ENCODE measurements at places on chromosomes 12 and 14. TPM values are rescaled to one million over a fixed set of nuclear protein-coding genes. Genes with fewer than 3 reads are reported as not detected.

DNA sequence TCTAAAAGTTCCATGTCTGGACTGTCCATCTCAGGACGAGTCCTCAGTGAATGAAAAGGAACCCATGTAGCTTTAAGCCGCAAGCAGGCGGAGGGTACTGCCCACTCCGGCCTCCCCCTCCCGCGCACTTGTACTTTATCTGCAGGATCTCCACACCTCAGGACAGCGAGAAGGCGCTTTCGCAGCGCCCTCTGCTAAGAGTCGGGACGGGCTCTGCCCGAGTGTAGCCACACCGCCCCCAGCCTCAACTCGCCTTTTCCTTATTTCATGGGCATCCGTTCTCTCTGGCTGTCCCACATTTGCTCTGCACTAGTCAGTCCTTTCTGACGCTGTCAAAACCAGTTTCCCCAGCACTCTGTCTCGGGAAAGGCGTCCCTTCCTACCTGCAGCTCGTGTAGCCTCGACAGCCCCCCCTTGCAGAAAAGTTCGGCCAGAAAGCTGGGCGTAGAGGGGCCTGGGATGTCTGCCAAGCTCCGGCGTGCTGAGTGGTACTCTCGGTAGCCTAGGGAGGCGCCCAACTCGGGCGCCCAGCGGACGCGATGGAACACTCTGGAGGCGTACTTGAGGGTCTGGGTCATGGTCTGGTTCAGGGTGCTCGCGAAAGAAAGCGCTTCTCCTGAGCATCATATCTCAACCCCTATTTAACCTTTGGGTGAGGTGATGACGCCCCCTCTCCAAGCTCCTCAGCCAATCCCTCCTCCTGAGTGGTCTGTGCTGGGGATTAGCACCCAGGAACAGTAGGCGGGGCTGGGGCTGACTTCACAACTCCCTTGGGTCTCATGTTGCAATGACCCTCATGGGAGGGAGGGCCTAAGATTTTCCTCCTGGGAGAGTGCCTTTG is at the start of gene CYP27B1:
CYP27B1 (minus strand) TSS at position 615 of the 841 bp plus-strand sequence; CDS start at position 578, 37 bp downstream.
- peak within 1 kb of the TSS; percentile 22 for H3K27ac ChIP-seq
- peaks cover 47% of the 10 kb centered on the region for H3K4me1 ChIP-seq
- peaks cover 39% of the 10 kb centered on the region for H3K27me3 ChIP-seq
- H3K36me3 ChIP-seq = no peaks in the 10 kb centered on the region

DNA sequence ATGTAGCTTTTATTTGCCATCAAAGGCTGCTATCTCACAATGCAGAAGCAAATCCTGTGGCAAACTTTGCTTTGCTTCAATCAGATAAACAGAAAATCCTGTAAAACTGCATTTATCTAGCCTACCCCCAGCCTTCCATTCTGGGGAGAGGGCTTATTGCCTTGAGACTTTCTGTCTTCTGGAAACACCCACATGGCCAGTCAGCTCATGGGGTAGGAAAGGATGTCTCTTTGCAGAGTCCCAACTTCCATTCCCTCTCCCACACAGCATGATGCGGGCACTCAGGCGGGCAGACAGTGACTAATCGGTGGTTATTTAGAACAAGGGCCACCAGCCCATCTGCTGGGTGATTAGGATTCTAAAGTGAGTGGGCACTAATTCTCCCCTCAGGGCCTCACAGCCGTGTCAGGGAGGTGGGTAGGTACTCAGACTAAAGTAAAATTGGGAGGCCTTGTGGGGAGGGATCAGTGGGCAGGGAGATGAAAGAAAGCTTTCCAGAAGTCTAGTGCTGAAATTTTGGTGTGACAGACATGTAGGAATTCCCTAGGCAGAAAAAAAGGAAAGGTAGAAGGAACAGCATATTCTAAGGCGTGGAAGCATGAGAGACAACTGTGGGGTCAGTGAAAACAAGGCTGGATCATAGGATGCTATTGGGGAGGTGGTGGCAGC is 720.5 kb downstream of the VRK1 start:
- H3K36me3 ChIP-seq = no peaks in the 10 kb centered on the region
- no peak overlapping the region for H3K4me3 ChIP-seq
- no peak for DNase-seq
- no peaks in the 10 kb centered on the region for H3K4me1 ChIP-seq
- H3K27me3 ChIP-seq = no peaks in the 10 kb centered on the region

Gene C12orf42
- total RNA-seq = not detected

- H3K27me3 ChIP-seq = no peaks in the 10 kb centered on the region
- no peak overlapping the region for H3K27ac ChIP-seq
- H3K4me1 ChIP-seq = no peaks in the 10 kb centered on the region
- DNase-seq = no peak
Measured at GRCh38 chr14:73862480-73862879, 10.8 kb downstream of the PTGR2 start.

- H3K4me3 ChIP-seq = no peak overlapping the region
- no peaks in the 10 kb centered on the region for H3K27me3 ChIP-seq
- H3K36me3 ChIP-seq = no peaks in the 10 kb centered on the region
- no peaks in the 10 kb centered on the region for H3K4me1 ChIP-seq
Measured at GRCh38 chr12:1332327-1332726, 262.1 kb downstream of the FBXL14 start.

Gene IGFBP6
- 107 TPM for total RNA-seq

- DNase-seq = no peak
- H3K4me3 ChIP-seq = no peak overlapping the region
- peaks cover 77% of the 10 kb centered on the region for H3K36me3 ChIP-seq
Measured at GRCh38 chr14:63535918-63536317, 7.3 kb downstream of the PPP2R5E start.

DNA sequence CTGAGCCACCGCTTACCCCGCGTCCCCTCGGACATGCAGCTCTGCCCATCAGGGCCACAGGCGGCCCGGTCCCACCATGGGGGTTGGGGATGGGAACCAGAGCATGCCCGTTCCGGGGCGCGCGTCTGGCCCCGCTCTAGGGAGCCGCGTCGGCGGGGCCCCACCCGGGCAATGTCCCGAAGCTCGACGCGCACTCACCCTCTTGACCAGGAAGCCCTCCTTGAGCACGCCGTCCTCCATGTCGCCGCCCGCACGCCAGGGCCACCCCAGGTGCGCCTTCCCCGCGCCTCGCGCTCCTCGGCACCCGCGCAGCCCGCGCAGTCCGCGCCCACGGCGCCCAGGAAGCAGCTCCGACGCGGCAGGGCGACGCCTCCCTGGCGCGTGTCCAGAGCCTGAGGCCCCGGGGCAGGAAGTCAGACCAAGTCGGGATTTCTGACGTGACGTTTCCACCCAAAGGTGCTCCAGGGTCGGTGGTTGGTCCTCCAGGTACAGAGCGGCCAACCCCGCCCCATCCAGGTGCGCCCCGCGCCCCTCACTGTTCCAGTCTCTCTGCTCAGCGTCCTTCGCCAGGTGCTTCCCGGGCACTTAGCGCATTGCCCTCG is at the start of gene PLEK2:
PLEK2 (minus strand) TSS at position 346 of the 602 bp plus-strand sequence; CDS start at position 240, 106 bp downstream.
- peak within 1 kb of the TSS; percentile 56 for H3K4me3 ChIP-seq
- peak within 1 kb of the TSS; percentile 66 for H3K27ac ChIP-seq
- DNase-seq = peak; percentile 94
- H3K4me1 ChIP-seq = peaks cover 39% of the 10 kb centered on the region
- peaks cover 19% of the 10 kb centered on the region for H3K27me3 ChIP-seq
- H3K36me3 ChIP-seq = no peaks in the 10 kb centered on the region

DNA sequence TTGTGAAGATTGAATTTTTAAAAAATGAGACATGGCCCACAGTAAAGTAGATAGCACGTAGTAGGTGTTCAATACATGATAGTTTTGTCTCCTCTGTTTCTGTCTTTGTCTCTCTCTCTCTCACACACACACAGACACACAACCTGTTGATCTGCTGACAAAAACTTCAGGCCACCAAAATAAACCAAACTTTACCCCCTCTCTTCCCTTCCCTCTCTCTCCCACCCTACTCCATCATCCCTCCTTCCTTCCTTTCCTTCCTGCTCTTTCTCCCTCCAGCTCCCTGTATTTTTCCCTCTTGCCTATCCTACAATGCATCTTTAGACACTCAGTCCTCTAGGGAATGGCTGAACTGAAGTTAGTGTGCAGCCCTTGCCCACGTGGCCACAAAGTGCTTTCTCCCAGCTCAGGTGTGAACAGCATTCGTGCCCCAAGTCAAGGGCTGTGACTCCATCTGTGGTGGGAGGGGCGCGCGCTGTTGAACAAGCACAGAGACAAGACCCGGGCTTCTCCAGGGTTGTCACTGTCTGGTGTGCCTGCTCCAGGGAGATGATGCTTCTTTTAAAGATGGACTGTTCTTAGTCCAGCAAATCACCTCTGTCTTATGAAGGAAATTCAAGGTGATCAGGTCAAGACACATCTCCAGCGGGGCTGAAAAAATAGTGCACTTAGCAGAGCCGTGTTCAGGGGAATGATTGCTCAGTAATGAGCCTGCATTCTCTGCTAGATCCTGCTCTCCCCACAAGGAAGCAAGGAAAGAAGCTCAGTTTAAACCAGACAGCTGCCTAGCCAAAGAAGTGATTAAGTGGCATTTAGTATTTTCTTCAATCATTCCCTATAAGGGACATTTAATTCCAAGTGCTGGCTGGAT is 75.3 kb downstream of the WSCD2 start:
- H3K4me3 ChIP-seq = no peak overlapping the region
- H3K27ac ChIP-seq = no peak overlapping the region
- peaks cover 2% of the 10 kb centered on the region for H3K27me3 ChIP-seq
- H3K4me1 ChIP-seq = no peaks in the 10 kb centered on the region

GRCh38 chr12:62466018-62466593 is 520 bp upstream of the MON2 start:
- DNase-seq = peak; percentile 69
- no peaks in the 10 kb centered on the region for H3K27me3 ChIP-seq
- H3K4me1 ChIP-seq = peaks cover 12% of the 10 kb centered on the region
- H3K36me3 ChIP-seq = peaks cover 2% of the 10 kb centered on the region
- peak overlapping the region; percentile 97 for H3K27ac ChIP-seq

DNA sequence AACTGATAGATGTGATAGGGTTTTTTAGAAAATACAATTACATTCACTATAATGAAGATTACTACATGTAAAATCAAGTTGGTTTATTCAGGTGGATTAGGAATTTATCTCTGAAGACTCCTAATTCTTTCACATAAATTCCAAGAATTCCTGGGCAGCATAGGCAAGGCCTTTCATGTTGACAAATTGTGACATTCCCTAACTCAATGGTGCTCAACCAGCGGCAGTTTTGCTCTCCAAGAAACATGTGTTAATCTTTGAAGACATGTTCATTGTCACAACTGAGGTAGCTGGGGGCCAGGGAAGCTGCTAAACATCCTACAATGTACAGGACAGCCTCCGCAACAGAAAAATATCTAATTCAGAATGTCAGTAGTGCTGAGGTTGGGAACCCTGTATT is 46.3 kb downstream of the PTPRQ start:
- no peak for DNase-seq
- no peaks in the 10 kb centered on the region for H3K27me3 ChIP-seq
- no peaks in the 10 kb centered on the region for H3K4me1 ChIP-seq
- H3K4me3 ChIP-seq = no peak overlapping the region

Gene TBPL2
- not detected for total RNA-seq

GRCh38 chr14:63290741-63291430 is 27.8 kb downstream of the GPHB5 start:
- DNase-seq = no peak
- H3K27ac ChIP-seq = no peak overlapping the region
- peaks cover 20% of the 10 kb centered on the region for H3K36me3 ChIP-seq
- peaks cover 4% of the 10 kb centered on the region for H3K4me1 ChIP-seq
- no peak overlapping the region for H3K4me3 ChIP-seq

Gene KLRB1
- 4.4 TPM for total RNA-seq

- no peaks in the 10 kb centered on the region for H3K36me3 ChIP-seq
- no peak overlapping the region for H3K27ac ChIP-seq
- DNase-seq = no peak
- no peak overlapping the region for H3K4me3 ChIP-seq
- no peaks in the 10 kb centered on the region for H3K27me3 ChIP-seq
Measured at GRCh38 chr12:87779016-87779415, 250.2 kb downstream of the C12orf50 start.

Gene FAM222A
- total RNA-seq = 1.7 TPM

- H3K4me3 ChIP-seq = no peak overlapping the region
- peaks cover 10% of the 10 kb centered on the region for H3K4me1 ChIP-seq
Measured at GRCh38 chr12:28223025-28223554, 32.8 kb downstream of the CCDC91 start.

Gene MORN3
- 0.55 TPM for total RNA-seq

DNA sequence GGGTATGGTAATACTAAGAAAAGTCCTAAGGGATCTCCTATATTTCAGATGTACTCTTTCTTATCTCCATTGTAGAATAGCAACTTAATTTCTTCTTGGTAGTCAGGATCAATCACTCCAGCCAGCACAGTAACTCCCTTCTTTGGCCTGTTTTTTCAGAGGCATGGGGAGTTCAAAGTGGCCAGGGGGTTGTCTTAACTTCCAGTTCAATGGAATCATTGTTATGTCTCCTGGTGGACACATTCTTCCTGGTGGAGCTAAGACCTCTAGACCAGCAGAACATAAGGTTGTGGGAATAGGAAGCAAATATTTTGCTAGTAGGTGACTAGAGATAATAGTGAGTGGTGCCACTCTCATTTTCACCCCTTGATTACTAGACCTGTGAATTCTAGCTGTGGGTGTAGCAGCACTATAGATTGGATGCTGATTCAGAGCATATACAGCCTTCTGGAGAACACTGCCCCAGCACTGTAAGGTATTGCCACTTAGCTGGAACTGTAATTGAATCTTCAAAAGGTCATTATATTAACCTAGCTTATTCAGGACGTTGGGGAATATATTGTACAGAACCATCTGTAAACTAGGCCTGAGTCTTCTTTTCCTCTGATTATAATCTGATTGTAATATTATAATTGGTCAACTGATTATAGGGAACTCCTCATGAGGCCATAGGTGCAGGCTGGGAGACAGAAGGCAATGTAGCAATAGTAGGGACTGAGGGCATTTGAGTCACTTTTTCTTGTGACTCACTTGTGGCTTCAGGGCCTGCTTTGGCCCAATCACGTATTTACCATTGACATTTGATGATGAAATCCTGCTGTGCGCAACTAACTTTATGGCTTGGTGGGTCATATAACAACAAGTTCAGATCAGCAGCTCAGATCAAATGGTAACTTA is 60.2 kb upstream of the ATP2B1 start:
- no peak overlapping the region for H3K27ac ChIP-seq
- no peak overlapping the region for H3K4me3 ChIP-seq
- no peaks in the 10 kb centered on the region for H3K4me1 ChIP-seq
- DNase-seq = peak; percentile 12

GRCh38 chr12:40215982-40216381 is 8.8 kb upstream of the LRRK2 start:
- no peak overlapping the region for H3K4me3 ChIP-seq
- no peak for DNase-seq
- H3K36me3 ChIP-seq = no peaks in the 10 kb centered on the region
- no peaks in the 10 kb centered on the region for H3K4me1 ChIP-seq
- H3K27me3 ChIP-seq = no peaks in the 10 kb centered on the region
- H3K27ac ChIP-seq = no peak overlapping the region

Gene SLC48A1
- total RNA-seq = 2.3 TPM
